NCI-H1417 (cell line): ENCODE measurements at places on chromosomes 12 and 14.

- no peak for DNase-seq
Measured at GRCh38 chr14:92655419-92656201, 92.8 kb downstream of the LGMN start.

DNA sequence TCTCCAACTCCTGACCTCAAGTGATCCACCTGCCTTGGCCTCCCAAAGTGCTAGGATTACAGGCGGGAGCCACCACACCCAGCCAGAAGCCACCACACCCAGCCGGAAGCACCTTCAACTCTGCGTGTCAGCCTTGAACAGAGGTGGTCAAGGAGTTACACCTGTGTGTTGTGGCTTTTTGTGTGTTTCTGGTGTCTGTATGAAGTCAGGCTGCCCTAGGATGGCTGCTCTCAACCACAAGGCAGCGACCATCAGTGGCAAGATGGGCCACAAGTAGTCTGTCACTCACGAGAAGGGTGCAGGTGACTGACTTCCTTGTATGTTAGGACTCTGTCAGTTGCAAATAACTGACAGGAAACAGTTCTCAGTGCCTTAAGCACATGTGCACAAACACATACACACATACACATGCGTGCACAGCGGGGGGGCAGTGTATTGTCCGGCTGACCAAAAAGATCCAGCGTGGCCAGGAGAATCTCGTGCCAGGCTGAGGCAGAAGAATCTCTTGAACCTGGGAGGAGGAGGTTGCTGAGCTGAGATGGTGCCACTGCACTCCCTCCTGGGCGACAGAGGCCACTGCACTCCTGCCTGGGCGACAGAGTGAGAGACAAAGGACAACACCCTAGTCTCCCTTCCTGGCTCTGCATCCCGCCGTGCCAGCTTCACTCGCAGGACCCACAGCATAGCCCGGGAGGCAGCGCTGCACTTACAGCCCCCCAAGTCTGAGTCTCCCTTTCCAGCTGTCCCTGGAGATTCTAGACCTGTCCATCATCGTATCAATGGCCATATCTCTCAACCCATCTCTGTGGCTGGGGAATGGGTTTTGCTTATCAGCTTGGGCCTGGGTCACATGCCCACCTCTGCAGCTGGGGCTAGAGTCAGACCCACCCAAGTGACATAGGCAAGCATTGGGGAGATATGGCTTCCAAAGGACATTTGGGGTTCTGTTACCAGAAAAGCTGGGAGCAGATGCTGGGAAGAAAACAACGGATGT lies 13.7 kb downstream of the P2RX4 start:
- DNase-seq: peak; percentile 14

DNA sequence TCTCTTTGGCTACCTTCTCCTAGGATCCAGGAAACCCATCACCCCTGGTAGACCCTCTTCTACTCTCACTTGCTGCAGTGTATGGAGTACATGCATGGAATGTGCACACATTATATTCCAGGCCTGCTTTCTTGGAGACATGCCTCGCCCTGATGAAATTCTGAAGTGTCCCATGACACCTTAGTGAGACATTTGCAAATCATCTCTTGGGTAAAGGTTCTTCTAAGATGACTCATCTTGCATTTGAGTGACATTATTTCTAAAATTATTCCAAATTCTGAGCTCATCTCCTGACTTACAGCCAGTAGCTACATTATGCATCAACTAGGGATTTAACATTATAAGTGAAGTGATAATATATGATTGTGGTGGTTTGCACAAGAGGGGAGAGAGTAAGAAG lies 49.8 kb downstream of the SDR9C7 start:
- no peak for DNase-seq

DNA sequence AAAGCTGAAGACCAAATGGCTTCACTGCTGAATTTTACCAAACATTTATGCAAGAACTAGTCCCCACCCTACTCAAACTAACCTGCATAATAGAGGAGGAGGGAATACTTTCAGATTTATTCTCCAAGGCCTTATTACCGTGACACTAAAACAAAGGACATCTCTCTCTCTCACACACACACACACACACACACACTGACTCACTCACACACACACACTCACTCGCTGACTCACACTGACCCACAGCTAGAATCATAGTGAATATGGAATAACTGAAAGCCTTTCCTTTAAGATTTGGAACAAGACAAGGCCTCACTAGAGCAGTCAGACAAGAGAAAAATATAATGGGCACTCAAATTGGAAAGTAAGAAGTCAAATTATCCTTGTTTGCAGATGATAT lies 1014.1 kb downstream of the TMTC2 start:
- no peak for DNase-seq

- DNase-seq: no peak
Measured at GRCh38 chr12:102920271-102920670, 3.2 kb upstream of the PAH start.
